ENCODE measurements at places on chromosomes 2 and 18.

DNA sequence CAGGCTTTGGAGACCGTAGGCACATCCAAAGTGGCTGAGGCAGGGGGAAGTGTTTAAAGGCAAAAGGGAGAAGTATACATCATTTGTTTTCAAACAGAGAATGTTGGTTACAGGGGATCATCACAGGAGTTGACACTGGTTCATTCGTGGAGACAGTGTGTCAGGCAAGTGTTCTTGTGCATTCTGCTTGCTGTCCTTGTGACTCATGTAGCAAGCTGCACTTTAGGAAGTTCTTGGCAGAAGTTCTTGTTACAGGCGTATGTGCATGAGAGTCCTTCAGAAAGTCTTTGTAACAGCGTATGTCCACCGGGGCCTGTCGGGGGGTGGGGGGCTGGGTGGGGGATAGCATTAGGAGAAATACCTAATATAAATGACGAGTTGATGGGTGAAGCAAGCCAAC lies 36.5 kb upstream of the B4GALT6 start:
- DNase-seq: no peak

DNA sequence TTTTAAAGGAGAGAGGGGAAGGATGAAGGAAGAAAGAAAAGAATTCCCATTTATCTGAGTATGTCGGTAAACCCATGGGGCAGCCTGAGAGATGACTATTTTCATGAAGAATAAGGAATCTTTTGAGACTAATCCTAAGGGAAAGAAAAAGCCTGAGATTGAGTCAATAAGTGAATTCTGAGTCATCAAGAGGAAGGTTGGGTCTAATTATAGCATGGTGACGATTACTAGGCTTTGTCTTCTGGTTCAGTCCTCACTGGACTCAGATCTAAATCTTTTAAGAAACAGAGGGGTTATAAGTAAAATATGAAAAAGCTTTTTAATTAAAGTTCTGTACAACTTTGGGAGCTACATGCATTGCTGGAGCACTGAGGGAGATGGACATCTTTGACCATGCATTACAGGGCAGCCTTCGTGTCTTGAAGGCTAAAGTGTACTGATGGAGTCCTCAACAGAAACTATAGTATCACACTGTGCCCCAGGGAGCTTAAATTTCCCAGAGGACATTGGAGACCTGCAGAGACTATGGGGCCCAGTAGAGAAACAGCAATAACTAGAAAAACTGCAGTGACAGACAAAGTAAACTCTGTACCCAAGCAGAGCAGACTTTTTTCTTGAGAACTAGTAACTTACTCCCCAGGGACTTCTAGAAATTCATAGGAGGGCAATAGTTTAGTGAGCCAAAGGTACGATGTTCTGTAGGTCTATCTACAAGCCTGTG lies 260.9 kb downstream of the RAD51AP2 start:
- no peak for DNase-seq

DNA sequence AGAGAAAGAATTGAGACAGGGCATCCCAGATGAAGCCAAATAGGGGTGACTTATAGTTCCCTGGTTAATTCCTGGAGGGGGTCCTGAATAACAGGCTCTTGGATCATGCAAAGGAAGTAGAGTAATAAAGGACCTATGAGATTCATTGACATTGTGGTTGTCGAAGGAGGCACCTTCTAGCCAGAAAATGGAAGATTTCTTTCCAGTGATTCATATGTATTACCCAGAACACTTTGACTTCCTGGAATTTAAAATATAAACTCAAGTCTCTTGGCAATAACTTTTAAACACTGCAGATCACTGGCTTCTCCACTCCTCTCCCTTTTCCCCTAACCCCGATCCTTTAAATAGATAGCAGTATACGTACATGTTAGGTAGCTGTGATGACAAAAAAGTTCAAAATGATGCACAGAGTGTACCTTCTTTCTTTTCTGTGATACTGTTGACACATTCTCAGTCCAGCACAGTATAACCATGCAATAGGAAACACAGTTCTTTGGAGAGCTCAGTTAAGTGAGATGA lies 211.8 kb downstream of the LTBP1 start:
- DNase-seq: no peak

GRCh38 chr2:237744613-237745249 lies 53.8 kb upstream of the RBM44 start:
- no peak for DNase-seq

GRCh38 chr2:180647621-180648020 lies 332.8 kb upstream of the UBE2E3 start:
- no peak for DNase-seq

GRCh38 chr18:48313792-48314191 lies 95.4 kb downstream of the ZBTB7C start:
- no peak for DNase-seq

GRCh38 chr2:230330725-230331124 lies 3.7 kb downstream of the SP140L start:
- DNase-seq: no peak
